Sigmoid colon (tissue), 7 donors: ENCODE measurements at places on chromosomes 3 and 15. TPM values are rescaled to one million over a fixed set of nuclear protein-coding genes. Genes with fewer than 3 reads are reported as not detected.

DNA sequence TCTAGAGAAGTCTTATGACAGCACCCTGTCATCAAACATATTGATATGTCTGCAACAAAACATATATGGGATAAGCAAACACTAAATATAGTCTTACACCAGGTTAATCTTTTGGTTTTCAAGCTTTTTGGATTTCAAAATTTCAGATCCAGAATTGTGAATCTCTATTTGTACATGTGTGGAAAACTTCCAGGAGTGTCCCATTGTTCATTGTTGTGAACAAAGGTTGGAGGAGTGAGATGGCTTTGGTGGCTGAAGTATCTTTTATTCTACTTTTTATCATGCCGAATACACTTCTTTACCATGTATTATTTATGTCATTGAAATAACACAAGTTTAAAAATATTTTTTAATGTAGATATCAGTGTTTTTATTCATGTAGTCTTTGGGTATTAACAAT lies 5.9 kb upstream of the FHIT start:
- no peak for DNase-seq

- DNase-seq: no peak
These were observed 46.7 kb downstream of the TOP2B start for GRCh38 chr3:25618028-25618427.

DNA sequence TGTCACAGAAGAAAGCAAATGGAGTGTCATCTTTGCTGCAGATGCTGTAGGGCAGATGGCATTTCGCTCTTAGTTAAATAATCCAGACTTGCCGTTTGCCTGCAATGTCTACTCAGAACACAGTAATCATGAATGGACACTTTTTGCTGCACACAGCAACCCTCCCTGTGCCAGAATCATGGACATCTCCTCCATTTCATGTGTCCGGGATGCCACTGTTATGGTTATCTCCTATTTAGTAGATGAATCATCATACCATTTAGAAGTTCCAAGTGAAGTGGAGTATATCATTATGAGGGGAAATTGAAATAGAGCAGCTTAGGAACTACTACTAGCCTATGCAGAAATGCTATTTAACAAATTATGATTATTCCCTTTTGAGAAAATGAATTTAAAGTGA lies 118.5 kb downstream of the DUT start:
- no peak for DNase-seq

DNA sequence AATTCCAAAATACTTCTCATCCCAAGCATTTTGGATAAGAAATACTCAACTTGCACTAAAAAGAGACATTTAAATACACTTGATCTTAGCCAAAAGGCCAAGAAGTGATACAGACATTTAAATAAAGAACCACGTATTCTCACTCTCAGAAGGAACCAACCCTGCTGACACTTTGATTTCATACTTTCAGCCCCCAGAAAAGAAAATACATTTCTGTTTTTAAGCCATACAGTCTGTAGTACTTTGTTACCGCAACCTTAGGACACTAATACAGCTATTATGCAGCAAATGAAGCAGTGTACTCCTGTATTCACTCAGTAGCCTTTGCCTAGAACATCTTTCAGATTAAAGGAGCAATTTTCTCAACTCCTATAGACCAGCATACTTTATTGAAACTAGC lies 86.7 kb downstream of the TBC1D5 start:
- DNase-seq: no peak

GRCh38 chr15:36617529-36618196 lies 38.2 kb downstream of the CDIN1 start:
- no peak for DNase-seq

- no peak for DNase-seq
These were observed 14.0 kb downstream of the EDEM1 start for GRCh38 chr3:5201536-5201935.

DNA sequence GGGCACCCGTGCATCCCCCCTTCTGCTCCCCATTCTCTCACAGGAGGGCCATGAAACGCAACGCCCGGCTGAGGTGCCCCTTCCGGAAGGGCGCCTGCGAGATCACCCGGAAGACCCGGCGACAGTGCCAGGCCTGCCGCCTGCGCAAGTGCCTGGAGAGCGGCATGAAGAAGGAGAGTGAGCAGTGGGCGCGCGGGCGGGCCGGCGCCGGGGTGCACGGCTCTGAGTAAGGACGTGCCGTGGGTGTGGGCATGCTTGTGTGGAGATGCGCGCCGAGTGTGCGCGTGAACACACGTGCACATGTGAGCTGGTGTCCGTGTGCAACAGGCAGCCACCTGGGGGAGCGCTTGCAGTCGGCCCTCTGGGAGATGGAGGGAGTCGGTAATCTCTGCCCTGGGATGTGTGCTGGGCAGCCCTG lies 28.1 kb downstream of the NR1I2 start:
- DNase-seq: no peak

GRCh38 chr3:186772701-186773417 lies 10.5 kb upstream of the EIF4A2 start:
- peak; percentile 78 for DNase-seq

GRCh38 chr3:11907667-11908660 lies 61.3 kb upstream of the TAMM41 start:
- no peak for DNase-seq

DNA sequence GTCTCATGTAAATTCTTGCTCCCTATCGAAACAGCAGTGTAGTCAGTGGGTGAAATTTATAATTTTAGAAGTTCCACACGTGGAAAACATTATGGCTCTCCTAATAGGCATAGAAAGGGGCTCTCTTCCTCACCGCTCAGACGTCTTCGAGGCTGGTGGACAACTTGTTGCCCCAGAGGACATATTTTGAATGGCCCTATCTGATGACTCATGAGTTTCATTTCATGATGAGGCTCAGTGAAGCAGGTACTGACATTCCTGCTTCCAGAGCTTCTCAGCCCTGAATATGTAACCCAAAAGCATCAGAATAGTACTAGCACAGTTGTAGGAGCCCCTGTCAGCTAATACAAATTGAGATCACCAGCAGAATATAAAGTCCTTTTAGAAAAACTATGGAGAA lies 117.9 kb downstream of the HERC1 start:
- no peak for DNase-seq

DNA sequence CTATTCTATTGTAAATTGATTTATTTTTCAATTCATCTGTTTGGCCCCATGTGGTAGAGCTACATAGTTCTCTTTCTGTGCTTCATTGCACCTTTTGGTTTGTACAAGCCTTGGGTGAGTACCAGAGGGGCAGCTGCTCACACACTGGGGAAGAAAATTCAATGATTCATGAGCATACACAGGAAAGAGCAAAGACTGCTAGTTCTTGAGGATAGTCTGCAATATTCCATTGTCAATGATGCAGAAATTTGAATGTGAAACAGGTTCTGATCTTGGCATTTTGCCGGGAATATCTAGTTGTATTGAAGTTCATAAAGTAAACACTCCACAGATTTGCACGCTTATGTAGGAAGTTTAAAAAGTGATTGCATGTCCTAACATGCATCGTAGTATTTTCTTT lies 304.6 kb downstream of the NAALADL2 start:
- DNase-seq: no peak

- no peak for DNase-seq
These were observed 29.0 kb downstream of the NDUFB4 start for GRCh38 chr3:120625159-120625586.

- no peak for DNase-seq
These were observed 376.5 kb upstream of the KCNMB2 start for GRCh38 chr3:178159691-178160220.

GRCh38 chr15:63991706-63992105 lies 54.6 kb downstream of the DAPK2 start:
- no peak for DNase-seq

GRCh38 chr15:50353975-50354837 lies 792 bp downstream of the GABPB1 start:
- DNase-seq: peak; percentile 73

- peak; percentile 62 for DNase-seq
These were observed at the start of gene GAP43 for GRCh38 chr3:115623044-115623868. Gene GAP43, plus strand, starts transcription at chr3:115623510. Its CDS starts 180 bp downstream, at chr3:115623690.

DNA sequence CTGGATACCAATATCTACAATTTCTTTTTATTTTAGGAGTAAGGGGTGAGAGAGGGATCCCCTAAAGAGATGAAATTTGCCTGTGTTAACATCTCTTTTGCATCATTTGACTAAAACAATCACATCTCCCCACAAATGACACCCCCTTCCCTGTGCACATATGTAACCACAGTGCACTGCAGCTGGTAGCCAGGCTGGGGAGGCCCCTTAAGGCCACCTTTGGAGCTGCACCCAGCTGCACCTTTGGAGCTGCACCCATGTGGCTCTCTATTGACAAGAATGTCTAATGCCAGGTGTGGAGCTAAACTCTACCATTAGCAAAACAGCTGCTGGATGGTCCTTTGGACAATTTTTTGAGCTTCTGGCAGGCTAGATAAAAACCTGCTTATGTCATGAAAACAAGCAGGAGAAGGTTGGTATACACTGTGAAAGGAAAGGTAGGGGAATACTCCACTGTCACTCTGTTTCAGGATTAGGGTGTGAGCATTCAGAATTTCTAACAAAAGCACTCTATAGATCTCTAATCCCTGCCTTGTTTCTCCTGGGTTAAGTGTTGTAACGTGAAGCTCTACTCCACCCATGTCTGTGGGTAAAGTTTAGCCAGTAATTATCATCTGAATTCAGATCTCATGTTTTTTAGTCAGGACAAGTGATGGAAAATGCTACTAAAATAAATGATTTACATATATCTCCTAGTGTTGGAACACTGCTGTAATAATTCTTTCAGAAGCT lies 52.1 kb downstream of the TFG start:
- DNase-seq: no peak

GRCh38 chr3:160097478-160097877 lies 108.8 kb downstream of the IL12A start:
- no peak for DNase-seq

- peak; percentile 14 for DNase-seq
These were observed 54.3 kb downstream of the SMAD6 start for GRCh38 chr15:66756295-66756694.

DNA sequence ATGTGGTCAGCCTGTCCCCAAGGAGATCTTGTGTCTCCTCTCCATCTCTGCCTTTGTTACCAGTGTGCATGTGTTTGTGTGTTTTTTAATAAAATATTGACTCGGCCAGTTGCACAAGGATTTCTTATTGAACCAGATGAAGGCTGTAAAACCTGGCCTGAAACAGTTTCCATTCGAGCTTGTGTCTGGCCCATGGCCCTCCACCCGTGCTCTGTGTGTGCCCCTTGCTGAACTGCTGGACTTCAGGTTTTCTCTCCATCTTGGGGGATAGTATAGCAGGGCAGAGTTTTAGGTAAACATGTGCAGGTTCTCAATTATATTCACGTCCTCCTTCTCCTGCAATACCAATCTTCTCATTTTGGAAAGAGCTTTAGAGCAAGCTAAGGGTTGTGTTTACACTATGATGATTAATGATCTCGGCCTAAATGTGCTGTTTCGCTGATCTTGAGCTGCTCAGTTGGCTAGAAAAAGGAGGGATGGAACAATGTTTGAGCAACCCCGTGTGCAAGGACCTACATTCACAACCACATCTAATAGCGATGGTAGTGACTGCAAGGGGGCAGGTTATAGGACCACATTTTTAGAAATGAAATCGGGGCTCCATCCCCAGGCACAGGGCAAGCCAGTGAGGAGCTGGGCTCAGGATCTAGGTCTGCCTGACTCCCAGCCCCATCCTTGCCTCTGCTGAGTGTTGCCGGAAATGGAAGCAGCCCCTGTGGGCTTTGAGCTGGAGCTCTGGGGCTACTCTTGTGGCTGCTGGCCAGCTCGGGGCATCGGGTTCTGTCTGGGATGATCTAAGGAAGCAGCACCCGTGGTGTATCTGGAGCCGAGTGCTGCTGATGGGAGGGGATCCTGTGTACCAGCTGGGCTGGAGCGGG lies 47.7 kb downstream of the CMTM6 start:
- no peak for DNase-seq

DNA sequence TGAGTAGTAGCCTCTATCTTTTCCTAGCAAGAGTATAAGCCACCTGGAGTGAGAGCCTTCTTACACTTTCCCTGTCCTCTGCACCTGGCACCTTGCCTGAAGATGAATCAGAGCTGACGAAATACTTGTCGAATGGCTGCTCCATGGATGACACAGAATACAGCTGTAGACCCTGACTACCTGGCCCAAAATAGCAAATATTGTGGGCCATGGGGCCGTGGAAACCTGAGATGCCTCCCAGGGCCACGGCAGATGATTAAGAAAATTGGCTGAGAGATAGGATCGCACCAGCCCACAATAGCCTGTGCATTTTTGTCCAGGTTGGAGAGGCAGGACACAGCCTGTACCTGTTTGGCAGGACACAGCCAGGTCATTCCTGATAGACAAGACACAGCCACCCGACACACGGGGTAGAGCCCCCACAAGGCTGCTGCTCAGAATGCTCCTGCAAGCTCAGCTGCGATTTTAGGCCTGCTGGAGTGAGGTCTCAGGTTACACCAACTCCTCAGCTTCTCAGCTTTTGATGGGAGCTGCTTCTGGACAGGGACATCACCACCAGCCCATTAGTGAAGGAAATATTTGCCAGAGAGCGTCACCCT lies 22.9 kb upstream of the TPM1 start:
- DNase-seq: peak; percentile 78

GRCh38 chr3:188712248-188712924 lies 459.4 kb upstream of the TPRG1 start:
- no peak for DNase-seq

DNA sequence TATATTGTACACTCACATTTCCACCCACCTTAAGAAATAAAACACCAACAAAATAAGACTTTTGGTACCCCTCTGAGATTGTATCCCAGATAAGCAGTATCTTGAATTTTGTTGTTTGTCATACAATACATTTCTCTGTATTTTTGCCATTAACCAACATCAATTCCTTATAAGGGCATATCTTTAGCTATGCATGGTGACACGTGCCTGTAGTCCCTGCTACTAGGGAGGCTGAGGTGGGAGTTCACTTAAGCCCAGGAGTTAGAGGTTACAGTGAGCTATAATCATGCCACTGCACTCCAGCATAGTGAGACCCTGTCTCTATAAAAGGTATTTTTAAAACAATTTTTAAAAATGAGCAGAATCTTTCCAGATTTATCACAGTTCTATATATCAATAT lies 32.5 kb upstream of the STXBP5L start:
- no peak for DNase-seq

DNA sequence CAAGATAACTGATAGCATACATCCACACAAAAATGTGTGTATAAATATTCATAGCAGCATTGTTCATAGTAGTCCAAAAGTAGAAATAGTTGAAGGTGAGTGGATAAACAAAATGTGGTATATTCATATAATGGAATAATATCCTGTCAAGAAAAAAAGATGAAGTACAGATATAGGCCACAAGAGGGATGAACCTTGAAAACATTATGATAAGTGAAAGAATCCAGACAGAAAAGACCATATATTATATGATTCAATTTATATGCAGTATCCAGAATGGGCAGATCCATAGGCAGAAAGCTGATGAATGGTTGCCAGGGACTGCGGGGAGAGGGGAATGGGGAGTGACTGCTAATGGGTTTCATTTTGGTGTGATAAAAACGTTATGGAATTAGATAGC lies 54.3 kb upstream of the TNIK start:
- no peak for DNase-seq

- DNase-seq: no peak
These were observed 274.2 kb downstream of the XXYLT1 start for GRCh38 chr3:194996746-194997145.

- no peak for DNase-seq
These were observed 39.3 kb downstream of the NKIRAS1 start for GRCh38 chr3:23877329-23877980.

The ZBTB20 gene
- total RNA-seq: 58.6 TPM

The UROC1 gene
- not detected for total RNA-seq

The FAM131A gene
- total RNA-seq: 33.2 TPM

The SYNPR gene
- total RNA-seq: 0.28 TPM

The ARNT2 gene
- 16.1 TPM for total RNA-seq

The PRTG gene
- 5.3 TPM for total RNA-seq

The TRIM42 gene
- total RNA-seq: not detected

The IGF1R gene
- 71.9 TPM for total RNA-seq

The GRK7 gene
- not detected for total RNA-seq

The AGTR1 gene
- 48.7 TPM for total RNA-seq

The ARHGAP11A gene
- 3.6 TPM for total RNA-seq

The CLASP2 gene
- 90.3 TPM for total RNA-seq
